ENCODE measurements at places on chromosomes 1 and 21. TPM values are rescaled to one million over a fixed set of nuclear protein-coding genes. Genes with fewer than 3 reads are reported as not detected.

Gene CLDN14
- not detected for total RNA-seq

Gene MAP10
- 1.4 TPM for total RNA-seq

- no peaks in the 10 kb centered on the region for H3K27me3 ChIP-seq
- peaks cover 24% of the 10 kb centered on the region for H3K4me1 ChIP-seq
- no peak overlapping the region for H3K4me3 ChIP-seq
- peaks cover 34% of the 10 kb centered on the region for H3K36me3 ChIP-seq
- H3K27ac ChIP-seq: no peak overlapping the region
Observed at GRCh38 chr1:77413541-77414335, 131.9 kb downstream of the AK5 start.

Gene ANGPTL3
- not detected for total RNA-seq

GRCh38 chr1:101002551-101002950, 23.0 kb downstream of the DPH5 start:
- peaks cover 45% of the 10 kb centered on the region for H3K36me3 ChIP-seq
- DNase-seq: no peak
- peaks cover 50% of the 10 kb centered on the region for H3K4me1 ChIP-seq
- H3K27me3 ChIP-seq: no peaks in the 10 kb centered on the region
- no peak overlapping the region for H3K27ac ChIP-seq

DNA sequence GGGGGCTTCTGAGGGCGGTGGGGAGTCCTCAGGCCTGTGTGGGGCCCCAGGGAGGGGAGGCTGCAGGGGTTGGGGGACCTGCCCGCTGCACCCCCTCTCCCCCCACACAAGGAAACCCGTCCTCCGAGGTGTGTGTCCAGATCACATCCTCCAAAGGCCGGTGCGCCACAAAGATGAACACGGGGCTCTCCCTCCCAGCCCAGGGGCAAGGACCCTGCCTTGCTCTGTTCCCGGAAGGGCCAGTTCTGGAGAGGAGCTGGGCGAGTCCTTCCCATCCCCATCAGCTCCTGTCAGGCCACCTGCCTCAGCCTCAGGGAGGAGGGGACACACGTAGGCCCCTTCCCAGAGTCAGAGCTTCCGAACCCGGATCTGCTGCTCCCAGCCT, 2.5 kb upstream of the TTLL10 start:
- DNase-seq: no peak
- H3K27me3 ChIP-seq: peaks cover 4% of the 10 kb centered on the region
- no peaks in the 10 kb centered on the region for H3K36me3 ChIP-seq
- H3K4me1 ChIP-seq: peaks cover 22% of the 10 kb centered on the region

Gene HSD11B1
- total RNA-seq: 5.7 TPM

GRCh38 chr1:20493309-20493708, 7.3 kb upstream of the CAMK2N1 start:
- H3K36me3 ChIP-seq: peaks cover 7% of the 10 kb centered on the region
- H3K27ac ChIP-seq: no peak overlapping the region
- no peaks in the 10 kb centered on the region for H3K4me1 ChIP-seq
- no peak overlapping the region for H3K4me3 ChIP-seq

GRCh38 chr1:183589874-183590243, 400 bp downstream of the NCF2 start:
- H3K4me3 ChIP-seq: peak overlapping the region; percentile 62
- H3K27me3 ChIP-seq: no peaks in the 10 kb centered on the region
- H3K4me1 ChIP-seq: peaks cover 49% of the 10 kb centered on the region
- no peak for DNase-seq

Gene TINAGL1
- not detected for total RNA-seq

Gene HSD3B1
- total RNA-seq: not detected

DNA sequence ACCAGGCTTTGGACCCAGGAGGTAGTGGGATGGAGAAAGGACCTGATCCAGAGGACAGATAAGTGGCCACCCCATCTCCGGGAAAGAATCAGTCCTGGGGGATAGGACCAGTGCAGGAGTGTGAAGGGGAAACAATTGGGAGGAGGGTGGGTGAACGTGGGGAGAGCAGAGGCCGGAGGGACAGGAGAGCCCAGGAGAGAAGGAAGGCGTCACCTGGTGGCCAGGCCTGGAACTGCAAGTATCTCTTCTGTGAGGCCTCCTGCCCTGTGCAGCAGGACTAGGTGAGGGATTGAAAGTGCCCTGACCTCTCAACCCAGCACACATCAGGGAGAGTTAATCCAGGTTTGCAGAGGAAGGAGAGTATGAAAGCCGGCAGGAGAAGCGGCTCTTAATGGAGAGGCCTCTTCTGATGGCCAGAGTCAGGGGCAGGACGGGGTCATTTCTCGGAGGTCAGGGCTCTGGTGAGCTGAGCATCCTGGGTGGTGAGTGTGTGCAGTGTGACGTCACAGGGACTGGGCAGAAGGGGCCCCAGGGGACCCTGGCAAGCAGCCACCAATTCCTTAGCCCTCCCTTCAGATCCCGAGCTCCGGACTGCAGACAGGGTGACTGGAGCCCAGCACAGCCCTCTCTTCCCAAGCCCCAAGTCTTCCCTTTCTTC, 9.2 kb upstream of the LAD1 start:
- peaks cover 2% of the 10 kb centered on the region for H3K27me3 ChIP-seq
- peak; percentile 88 for DNase-seq
- H3K4me1 ChIP-seq: no peaks in the 10 kb centered on the region
- no peak overlapping the region for H3K4me3 ChIP-seq
- no peak overlapping the region for H3K27ac ChIP-seq
- H3K36me3 ChIP-seq: no peaks in the 10 kb centered on the region

- H3K4me3 ChIP-seq: no peak overlapping the region
- H3K4me1 ChIP-seq: no peaks in the 10 kb centered on the region
- no peaks in the 10 kb centered on the region for H3K36me3 ChIP-seq
- H3K27ac ChIP-seq: no peak overlapping the region
Observed at GRCh38 chr1:29628190-29628589, 391.9 kb downstream of the PTPRU start.

- H3K4me1 ChIP-seq: peaks cover 6% of the 10 kb centered on the region
- no peak overlapping the region for H3K4me3 ChIP-seq
- H3K27me3 ChIP-seq: peaks cover 18% of the 10 kb centered on the region
Observed at GRCh38 chr1:6440198-6441126, 15.9 kb downstream of the ESPN start.

DNA sequence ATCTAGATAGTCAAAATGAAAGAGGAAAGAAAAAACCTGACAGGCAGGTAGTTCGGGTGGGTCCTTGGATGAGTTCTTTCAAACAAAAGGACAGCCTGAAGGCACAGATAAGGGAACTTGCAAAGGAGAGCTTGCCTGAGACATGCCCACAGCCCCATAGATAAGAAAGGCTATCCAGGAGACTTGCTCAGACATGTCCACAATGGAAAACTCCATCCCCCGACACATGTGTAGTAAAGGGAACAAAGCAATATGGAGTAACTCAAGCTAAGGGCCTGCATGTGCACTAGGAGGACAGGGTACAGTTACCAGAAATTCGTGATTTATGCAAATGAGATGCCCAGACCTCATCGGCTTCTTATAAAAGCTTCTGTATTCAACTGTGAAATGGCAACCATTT, 281.5 kb downstream of the NEGR1 start:
- H3K27me3 ChIP-seq: no peaks in the 10 kb centered on the region
- DNase-seq: no peak
- no peak overlapping the region for H3K27ac ChIP-seq
- H3K4me3 ChIP-seq: no peak overlapping the region
- no peaks in the 10 kb centered on the region for H3K4me1 ChIP-seq
- no peaks in the 10 kb centered on the region for H3K36me3 ChIP-seq

GRCh38 chr1:180158149-180159147, 3.8 kb downstream of the QSOX1 start:
- H3K27ac ChIP-seq: no peak overlapping the region
- peaks cover 26% of the 10 kb centered on the region for H3K4me1 ChIP-seq
- no peaks in the 10 kb centered on the region for H3K36me3 ChIP-seq
- H3K4me3 ChIP-seq: no peak overlapping the region
- H3K27me3 ChIP-seq: no peaks in the 10 kb centered on the region

Gene CYP4Z1
- not detected for total RNA-seq

DNA sequence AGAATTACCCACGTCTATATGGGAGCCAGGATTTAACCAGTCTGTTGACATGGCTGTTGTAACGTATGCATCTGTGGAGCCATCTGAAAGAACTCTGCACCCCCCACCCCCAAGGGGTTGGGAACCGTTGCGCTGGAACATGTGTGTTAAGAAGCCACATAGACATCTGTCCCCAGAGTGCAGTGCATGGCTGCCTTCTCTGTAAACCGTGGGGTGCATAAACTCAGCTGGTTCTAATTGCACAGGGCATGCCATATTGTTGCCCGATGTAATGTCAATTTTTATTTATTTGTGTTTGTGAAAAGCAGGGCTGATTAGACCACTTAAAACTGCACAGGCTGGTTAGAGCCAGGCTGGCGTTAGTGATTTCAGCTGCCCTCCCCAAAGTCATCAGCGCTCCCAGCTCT, 70.1 kb upstream of the ROR1 start:
- no peak overlapping the region for H3K4me3 ChIP-seq
- no peak overlapping the region for H3K27ac ChIP-seq
- H3K4me1 ChIP-seq: no peaks in the 10 kb centered on the region
- peaks cover 14% of the 10 kb centered on the region for H3K27me3 ChIP-seq
- no peaks in the 10 kb centered on the region for H3K36me3 ChIP-seq
- DNase-seq: no peak

Gene BARHL2
- not detected for total RNA-seq

DNA sequence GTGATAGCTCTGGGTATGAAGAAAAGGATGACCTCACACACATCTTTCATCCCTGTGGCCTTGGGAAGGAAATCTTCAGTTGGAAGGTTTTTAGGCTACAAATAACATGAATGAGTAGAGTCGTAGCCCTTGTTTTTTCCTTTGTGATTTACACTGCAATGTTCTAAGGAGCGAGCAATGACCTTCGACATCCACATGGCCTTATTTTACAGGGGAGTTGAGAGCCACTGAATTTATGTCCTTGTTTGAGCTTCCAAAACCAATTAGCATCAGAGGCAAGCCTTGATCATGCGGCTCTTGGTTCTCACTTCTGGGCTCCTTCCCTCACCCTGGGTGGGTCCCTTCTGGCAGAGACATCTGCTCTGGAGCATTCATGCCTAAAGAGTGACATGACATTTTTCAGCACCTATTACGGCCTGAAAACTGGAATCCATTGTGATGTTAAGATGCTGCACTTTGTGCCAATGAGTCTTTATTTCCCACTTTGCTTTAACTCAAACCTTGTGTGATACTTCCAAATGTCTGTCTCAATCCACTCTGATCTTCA, 70.5 kb upstream of the RUNX1 start:
- DNase-seq: no peak
- no peaks in the 10 kb centered on the region for H3K27me3 ChIP-seq
- no peak overlapping the region for H3K27ac ChIP-seq

Measured in activated CD4-positive, alpha-beta T cell treated with anti-CD3 and anti-CD28 coated beads for 36 hours (primary cell).